ENCODE measurements at places on chromosomes 2 and 18. TPM values are rescaled to one million over a fixed set of nuclear protein-coding genes. Genes with fewer than 3 reads are reported as not detected.

Gene TMEM198
- 0.96 TPM for total RNA-seq

Gene DSEL
- total RNA-seq, result 55.0 TPM

Gene RAB6C
- total RNA-seq, result under 0.01 TPM

Gene NTSR2
- total RNA-seq, result not detected

Gene SLC9A4
- total RNA-seq, result not detected

Gene NEU2
- total RNA-seq, result not detected

Gene PAIP2B
- 0.58 TPM for total RNA-seq

Gene ZNF892
- 4.0 TPM for total RNA-seq

Gene NCL
- total RNA-seq, result 346 TPM

Data from regular cardiac myocyte (primary cell).